NCI-H2081 (cell line): ENCODE measurements at places on chromosomes 16 and 17.

- DNase-seq, result no peak
Observed at GRCh38 chr16:700684-701584, 4.7 kb downstream of the FBXL16 start.

DNA sequence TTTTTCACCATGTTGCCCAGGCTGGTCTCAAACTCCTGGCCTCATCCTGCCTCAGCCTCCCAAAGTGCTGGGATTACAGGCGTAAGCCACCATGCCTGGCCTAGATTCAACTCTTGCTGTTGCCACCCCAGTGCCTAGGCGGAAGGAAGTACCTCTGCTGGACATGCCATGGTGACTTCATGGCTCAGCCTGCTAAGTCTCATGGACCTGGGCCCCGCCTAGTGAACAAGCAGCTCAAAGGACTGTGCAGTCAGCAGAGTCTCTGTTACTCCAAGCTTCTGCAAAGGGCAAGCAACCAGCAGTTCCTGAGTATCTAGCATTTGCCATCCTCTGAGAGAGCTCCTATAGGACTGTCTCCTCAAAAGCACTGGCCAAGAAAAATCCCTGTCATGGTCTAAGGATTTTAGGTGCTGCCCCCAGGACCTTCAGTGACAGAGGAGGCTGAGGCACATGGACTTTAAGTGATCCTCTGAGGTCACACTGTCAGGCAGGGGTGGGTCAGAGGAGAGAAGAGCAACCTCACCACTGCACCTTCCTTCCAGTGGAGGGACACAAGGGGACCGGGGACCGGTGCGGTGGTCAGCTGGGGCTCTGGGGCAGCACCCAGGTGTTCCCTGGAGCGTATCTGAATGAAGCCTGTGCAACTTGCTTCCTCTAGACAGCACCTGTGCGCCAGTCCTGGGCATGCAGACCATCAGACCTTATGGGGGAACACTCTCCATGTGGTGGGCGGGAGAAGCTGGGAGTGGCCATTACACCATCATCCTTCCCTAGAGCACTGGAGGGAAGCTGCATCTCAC is 71.3 kb downstream of the IL21R start:
- DNase-seq, result no peak

GRCh38 chr17:3534881-3535252 is 22.7 kb downstream of the TRPV3 start:
- no peak for DNase-seq

DNA sequence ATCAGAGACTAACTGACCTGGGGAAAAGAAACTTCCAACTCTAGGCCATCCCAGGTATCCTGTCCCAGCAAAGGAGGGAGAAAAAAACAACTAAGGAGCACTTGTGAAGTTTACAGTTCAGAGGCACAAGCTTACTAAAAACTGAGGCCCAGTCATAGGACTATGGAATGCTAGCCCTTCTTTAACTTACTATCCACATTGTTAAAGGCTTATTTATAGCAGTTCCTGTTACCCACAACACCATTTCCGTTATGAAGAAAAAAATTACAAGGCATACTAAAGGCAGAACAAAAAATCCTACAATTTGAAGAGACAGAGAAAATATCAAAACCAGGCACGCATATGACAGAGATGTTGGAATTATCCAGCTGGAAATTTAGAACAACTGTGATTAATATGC is 159.1 kb downstream of the CDH11 start:
- no peak for DNase-seq

DNA sequence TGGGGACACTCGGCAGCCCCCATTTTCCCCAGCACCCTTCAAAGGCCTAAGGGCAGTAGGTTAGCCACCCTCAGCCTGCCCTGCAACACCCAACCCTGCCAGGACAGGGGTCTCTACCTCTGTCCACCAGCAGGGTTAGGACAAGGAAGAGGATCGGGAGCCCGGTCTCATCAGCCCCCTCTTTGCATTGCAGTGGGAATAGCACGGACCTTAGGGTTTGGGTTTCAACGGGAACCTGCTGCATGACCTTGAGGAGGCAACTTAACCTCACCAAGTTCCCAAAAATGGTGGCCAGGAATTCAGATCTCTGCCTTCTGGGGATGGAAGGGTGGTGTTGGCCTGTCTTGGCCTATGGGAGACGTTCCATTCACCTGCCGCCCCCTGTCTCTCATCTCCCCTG is 20.2 kb upstream of the SPPL2C start:
- no peak for DNase-seq

GRCh38 chr17:74190154-74190553 is 13.3 kb upstream of the RPL38 start:
- DNase-seq, result peak; percentile 36

GRCh38 chr17:78399693-78400144 is 21.3 kb downstream of the PGS1 start:
- no peak for DNase-seq
